ENCODE measurements at places on chromosomes 12 and 14.

DNA sequence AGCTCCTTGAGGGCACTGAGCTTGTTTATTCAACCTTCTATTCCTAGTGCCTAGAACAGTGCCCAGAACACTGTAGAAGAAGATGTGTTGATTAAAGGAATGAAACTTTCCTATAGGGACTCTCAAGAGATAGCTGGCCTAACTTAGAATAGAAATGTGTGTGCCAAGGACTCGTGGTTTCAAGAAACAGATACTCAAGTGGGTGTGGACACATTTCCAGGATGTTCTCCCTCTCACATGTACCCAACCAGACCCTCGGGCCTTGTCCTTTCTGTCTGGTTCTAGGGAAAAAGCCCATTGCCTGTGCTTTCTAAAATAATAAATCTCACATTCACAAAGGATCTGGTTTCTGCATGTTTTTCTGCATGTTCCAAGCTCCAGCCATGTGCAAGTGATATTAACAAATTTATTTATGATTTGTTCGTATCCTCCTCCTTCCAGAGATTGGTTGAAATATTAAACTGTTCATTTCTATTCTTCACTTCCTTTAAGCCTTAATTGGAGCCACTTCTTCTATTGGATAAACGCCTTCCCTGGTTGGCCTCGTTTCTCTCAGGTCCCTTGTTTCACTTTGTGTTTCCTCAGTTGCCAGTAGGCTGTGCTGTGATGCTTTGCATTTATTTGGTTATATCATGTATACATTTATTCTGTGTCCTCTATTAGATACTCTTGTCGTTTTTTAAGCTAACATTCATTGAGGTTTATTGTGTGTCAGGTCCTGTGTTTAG, 89.8 kb downstream of the CRADD start:
- peak; percentile 34 for DNase-seq

- no peak for DNase-seq
These were observed 64.8 kb upstream of the CMKLR1 start for GRCh38 chr12:108403952-108404351.

DNA sequence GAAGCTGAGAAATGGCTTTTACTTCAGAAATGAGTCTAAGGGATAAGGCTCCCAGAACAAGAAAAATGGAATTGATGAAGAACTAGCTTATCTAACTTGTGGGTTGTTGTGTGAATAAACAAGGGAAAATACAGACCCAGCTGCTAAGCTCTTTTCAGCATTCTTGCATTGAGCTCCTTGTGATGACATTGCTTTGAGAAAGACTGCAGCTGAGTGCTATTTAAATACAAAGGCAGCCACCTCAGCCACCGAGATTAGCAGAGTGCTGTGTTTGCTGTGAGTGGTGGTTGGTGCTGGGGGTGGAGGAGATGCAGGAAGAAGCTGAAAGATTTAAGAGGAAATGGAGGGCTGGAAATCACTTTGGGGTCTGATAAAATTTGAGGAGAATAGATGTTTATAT, 396.0 kb upstream of the PRICKLE1 start:
- no peak for DNase-seq

DNA sequence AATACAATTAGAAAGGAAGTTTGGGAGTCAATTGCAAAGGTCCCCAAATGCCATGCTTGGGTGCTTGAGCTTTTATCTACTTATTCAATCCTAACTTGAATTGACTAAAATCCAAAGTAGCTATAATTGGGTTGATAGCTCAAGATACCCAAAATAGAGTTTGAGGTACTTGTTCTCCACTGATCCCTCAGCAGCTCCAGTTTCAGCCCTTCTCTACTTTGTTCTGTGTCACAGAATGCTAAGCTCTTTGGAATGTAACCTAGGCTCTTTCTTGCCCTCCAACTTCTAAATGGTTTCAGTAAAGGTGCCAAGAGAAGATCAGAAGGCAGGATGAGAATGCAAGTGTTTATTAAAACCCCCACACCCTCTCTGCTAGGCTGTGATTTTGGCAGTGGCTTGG, 251.4 kb upstream of the CLEC14A start:
- no peak for DNase-seq

DNA sequence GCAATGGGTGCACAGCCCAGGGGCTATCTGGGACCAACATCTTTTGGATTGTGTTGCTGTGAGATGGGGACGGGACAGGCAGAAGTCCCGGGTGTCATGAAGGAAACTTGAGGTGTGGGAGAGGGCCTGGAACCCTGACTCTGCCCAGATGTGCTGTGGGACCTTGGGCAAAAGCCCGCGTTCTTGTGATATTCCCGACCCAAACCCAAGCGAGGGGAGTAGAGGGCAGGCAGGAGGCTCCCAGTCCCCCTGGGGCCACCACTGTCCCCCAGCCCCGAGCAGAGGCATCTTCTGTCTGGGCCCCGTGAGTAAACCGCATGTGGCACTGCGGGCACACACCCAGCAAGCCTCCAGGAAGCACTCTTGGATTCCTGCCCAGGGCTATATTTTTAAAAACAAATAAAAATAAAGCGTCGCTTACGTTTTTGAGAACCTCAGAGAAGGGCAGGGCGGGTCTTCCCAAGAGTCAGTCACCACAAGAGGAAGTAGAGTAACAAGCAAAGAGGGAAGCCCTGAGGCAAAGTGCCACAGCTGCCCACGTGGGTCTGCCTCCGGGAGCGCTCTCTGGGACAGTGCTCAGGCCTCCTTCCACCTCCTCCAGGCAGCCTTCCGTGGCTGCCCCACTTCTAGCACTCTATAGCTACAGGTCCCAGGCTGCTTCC, 39.5 kb downstream of the BEGAIN start:
- DNase-seq: no peak

DNA sequence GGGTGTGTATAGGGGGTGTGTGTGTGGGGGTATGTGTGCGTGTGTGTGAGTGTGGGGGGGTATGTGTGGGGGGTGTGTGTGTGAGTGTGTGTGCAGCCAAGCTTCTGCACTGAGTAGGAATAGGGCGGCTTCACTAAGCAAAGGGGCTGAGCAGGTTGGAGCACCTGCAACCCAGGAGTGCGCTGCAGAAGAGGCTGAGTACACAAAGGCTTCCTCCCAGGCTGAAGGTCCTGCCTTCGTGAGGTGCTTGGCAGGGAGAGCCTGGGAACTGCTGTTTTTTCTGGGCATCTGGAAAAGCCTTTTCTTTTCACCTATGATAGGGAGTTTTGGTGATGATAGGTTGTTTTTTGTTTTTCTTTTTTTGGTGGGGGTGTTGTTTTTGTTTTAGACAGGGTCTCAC, 6.0 kb upstream of the NUDT14 start:
- no peak for DNase-seq

DNA sequence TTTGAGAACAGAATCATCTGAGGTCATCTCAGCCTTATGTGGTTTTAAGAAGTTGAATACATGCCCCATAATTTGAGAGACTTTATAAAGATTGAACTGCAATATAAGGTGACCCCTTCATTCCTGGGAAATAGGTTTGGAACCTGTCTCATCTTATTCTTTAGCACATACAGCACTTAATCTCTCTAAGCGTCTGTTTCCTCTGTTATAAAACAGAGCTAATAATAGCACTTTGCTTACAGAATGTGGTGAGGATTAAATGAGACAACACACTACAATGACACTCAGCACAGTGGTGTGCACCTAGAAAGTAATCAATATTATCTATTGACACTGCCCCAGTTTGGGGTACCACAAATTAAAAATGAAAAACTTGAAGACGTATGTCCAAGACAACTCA, 102.1 kb downstream of the DUSP6 start:
- DNase-seq: no peak

DNA sequence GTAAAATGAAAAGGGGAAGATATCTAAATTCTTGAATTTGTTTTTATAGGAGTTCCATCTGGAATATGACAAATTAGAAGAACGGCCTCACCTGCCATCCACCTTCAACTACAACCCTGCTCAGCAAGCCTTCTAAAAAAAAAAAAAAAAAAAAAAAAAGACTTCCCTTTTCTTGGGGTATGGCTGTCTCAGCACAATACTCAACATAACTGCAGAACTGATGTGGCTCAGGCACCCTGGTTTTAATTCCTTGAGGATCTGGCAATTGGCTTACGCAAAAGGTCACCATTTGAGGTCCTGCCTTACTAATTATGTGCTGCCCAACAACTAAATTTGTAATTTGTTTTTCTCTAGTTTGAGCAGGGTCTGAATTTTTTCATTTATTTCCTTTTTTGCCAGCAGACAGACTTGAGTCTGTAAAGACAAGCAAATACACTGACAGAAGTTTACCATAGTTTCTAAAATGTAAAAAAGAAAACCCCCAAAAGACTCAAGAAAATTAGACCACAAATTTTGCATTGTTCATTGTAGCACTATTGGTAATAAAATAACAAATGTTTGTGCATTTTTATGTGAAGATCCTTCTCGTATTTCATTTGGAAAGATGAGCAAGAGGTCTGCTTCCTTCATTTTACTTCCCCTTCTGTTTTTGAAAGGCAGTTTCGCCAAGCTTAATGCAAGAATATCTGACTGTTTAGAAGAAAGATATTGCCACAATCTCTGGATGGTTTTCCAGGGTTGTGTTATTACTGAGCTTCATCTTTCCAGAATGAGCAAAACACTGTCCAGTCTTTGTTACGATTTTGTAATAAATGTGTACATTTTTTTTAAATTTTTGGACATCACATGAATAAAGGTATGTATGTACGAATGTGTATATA, 12.1 kb upstream of the KCNMB4 start:
- no peak for DNase-seq

DNA sequence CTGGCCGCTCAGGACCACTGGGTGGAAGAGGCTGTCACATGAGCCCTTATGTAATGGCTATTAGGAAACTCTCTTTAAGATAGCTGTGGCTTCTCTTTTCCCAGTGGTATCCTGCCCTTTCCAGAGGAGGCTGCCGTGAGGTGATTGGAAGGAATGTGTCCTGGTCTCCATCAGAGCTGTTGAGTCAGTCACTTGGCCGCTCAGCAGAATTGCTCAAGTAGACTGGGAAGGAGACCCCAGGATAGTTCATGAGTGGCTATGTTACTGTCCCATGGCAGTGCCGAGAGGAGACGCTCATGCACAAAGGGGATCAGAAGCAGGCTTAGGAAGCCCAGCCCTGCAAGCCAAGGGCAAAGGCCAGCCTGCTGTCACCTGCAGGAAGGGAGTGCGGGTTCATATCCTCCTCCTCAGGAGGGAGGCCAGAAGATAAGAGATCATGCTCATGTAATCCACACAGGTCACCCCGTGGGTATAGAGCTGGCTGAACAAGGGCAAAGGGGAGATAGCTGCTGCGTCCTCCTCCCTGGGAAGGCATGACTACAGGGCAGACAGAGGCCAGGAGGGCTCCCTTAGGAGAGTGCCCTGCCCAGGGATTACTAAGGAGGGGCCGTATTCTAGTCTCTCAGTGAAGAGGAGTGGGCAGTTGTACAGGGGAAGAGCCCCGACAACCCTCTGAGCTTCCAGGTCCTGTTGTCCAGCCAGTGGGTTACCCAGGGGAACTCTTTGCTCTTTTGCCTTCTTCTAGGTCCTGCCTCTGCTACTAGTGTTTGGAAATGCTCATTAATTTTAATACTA, 137.0 kb upstream of the MAX start:
- no peak for DNase-seq

- DNase-seq: no peak
These were observed 101.5 kb downstream of the PDE6H start for GRCh38 chr12:15074351-15074750.

DNA sequence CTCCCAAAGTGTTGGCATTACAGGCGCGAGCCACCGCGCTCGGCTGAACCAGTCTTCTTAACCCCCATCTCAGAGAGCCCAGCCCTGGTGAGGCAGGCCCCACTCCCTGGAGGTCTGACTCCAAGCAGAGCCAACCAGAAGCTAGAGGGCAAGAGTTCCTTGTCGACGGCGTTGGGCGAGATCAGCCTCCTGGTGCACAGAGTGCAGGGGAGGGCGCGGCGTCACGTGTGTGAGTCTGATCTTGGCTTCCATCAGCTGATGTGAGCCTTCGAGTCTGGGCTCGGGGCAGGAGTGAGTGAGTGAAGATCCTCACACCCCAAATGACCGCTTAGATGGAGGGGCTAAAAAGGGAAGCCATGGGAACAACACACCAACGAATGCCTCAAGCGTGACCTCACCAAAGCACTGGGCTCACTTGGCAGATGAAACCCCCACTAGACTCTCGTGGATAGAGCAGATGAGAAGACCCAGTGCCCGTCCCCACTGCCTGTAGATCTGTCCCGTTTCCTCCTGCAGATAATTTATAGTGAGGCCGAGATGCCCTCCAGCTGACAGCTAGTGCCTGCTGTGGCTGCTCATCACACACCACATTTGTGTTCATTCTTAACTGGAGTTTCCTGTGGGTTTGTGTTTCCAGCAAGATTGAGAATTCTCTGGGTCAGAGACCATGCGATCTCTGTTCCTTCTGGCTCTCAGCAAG, 28.6 kb upstream of the ADGRD1 start:
- DNase-seq: no peak

DNA sequence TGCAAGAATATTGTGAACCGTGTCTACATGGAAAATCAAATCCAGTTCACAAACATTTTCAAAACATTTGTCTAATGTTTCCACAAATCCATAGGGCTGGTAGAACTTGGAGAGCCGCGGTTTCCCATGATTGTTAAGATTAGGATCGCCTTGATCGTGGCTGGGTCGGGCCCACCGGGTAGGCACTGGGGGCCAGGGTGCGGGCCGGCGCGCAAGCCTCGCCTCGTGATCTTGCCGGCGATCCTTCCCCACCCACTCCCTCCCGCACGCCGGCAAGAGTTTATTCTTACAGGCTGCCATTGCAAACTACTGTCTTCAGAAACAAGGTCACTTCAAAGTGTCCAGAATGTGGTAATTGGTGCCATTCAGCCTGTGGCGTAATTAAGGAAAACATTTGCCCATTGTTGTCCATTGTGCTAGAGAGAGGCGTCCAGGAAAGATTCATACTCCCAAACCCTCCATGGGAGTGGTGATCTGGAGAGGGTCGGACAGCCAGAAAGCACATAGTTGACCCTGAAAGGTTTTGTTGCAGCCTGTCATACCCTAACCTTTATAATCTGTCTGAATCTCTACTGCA, 95.5 kb downstream of the BORCS5 start:
- DNase-seq: no peak

All from HEK293T (cell line).